Activated CD8-positive, alpha-beta memory T cell treated with anti-CD3 and anti-CD28 coated beads for 4 hours (primary cell): ENCODE measurements at places on chromosomes 2 and 18.

- DNase-seq, result no peak
These were observed 218.2 kb downstream of the RAD51AP2 start for GRCh38 chr2:17299891-17300540.

- no peak for DNase-seq
These were observed 57.3 kb upstream of the SLC66A3 start for GRCh38 chr2:11097854-11098387.

GRCh38 chr2:24456599-24457556 is 34.2 kb upstream of the NCOA1 start:
- DNase-seq, result no peak

DNA sequence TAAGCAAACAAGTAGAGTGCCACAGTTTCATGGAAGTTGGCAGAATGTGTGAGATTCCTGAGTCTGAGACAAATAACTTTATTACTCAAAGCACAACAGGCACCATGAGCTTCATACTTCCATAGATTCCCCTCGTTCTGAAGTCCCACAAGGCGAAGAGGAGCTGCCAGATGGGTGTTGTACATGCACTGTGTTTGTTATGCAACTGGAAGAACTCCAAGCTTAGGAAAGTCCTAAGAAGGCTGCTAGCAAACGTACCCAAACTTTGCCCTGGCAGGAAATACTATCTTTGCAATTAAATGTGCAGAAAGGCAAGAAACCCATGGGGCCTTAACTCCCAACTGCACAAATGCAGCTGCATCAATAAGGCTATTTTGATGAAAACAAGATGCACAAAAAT is 1.6 kb upstream of the GCA start:
- DNase-seq, result no peak

GRCh38 chr2:71299507-71299906 is 32.1 kb upstream of the ZNF638 start:
- DNase-seq, result no peak

GRCh38 chr2:60532421-60532820 is 21.0 kb downstream of the BCL11A start:
- no peak for DNase-seq
